Umbilical cord (tissue), 2 donors: ENCODE measurements at places on chromosomes 6 and 20. TPM values are rescaled to one million over a fixed set of nuclear protein-coding genes. Genes with fewer than 3 reads are reported as not detected.

The SLC16A10 gene
- total RNA-seq, result 36.8 TPM

The TGIF2 gene
- total RNA-seq, result 6.0 TPM

The TEAD3 gene
- 12.0 TPM for total RNA-seq

The OR2H2 gene
- 0.48 TPM for total RNA-seq

The RNF39 gene
- total RNA-seq, result 1.7 TPM

The WFDC6 gene
- total RNA-seq, result not detected

The SMAP1 gene
- 15.9 TPM for total RNA-seq

The SLC35F1 gene
- 2.2 TPM for total RNA-seq

The HDGFL1 gene
- 2.9 TPM for total RNA-seq

The TGM3 gene
- total RNA-seq, result not detected

The PPP1R14C gene
- 10.8 TPM for total RNA-seq
